ENCODE measurements at places on chromosomes 3 and 15.

GRCh38 chr3:187264021-187264420 is 27.5 kb downstream of the MASP1 start:
- peak; percentile 75 for DNase-seq

- DNase-seq: no peak
Observed at GRCh38 chr15:48467801-48468200, 136.6 kb downstream of the DUT start.

DNA sequence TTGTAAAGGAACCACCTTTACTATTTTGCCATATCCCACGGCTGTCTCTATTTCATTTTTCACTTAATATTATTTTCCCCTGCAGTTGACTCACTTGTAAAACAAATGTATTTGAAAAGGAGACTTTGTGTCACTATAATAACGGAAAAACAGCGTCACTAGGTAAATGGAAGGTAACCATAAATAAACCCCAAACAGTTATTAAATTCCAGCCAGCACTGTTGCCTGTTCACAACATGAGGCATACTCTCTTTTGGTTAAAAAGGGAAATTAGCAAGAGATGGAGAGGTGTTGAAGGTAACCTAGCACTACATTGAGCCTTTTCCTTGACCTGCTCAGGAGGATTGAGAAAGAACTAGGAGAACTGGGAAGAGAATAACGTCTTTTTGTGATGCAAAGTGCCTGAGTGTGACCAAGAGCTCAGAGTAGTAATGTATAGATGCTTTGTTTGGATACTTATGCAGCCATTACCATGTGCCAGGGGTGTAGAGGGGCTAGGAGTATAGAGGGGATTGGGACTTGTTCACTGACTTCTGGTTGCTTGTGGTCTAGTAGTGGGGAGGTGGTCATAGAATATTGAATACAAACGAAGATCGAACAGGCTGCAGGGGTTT is 19.6 kb downstream of the FLNB start:
- DNase-seq: no peak

- DNase-seq: no peak
Observed at GRCh38 chr15:61243983-61244593, 15.0 kb upstream of the RORA start.

DNA sequence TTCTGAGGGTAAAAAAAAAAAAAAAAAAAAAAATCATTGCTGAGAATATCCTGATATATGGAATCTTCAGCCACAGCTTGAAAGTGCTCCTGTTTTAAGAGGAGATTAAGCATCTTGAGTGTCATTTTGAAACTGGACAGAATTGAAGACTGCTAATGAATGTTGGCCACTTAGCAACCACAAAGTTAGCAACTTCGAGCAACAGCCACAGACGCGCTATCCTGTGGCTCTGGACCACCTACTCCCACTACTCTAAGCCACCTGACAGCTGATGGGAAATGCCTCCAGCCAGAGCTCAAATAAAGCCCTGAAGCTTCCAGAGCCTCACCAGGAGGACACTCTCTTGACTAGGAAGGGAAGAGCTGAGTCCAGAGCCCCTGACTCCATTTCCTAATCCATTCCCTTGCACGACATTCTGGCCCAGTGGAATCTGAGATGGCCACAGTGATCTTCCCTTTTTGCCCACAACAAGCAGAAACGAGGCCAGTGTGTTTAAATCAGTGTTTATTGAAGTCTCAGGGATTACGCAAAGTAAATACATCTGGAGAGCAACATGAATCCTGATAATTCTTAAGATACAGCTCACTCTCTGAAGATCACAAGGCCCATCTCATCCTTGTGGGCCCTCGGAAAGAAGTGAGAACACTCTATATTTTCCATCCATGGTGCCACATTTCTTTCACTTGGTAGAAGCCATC is 58.6 kb downstream of the TMEM212 start:
- DNase-seq: no peak

DNA sequence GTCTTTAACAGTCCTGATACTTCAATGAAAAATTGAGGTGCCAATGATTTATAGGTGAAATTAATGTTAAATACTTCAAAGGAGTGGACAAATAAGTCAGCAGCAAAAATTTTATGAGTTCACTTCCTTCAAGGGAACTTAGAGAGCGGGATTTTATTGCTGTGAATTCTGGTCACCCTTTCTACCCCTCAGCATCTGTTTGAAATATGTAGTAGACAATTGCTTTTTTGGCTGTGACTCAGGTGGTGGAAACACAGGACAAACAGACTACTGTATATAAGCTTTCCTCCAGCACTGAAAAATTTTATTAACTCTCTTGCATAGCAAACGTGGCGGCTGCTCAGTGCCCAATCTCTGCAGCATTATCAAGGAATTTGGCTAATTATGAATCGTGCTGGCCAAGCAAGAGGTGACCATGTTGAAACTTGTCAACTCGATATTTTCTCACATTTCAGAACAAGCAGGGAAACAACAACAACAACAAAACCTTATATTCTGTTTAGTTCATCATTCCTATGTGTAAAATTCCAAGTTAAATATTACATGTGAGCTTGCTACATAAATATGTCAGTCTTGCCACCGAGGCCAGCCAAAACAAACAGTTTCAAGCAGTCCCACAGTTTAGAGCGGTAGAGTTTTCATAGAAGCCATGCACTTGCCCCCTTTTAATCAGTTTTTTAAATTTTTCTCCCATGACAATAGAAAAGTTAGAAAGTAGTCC is 420.2 kb downstream of the FOXP1 start:
- DNase-seq: peak; percentile 56

GRCh38 chr15:101322854-101323477 is 27.9 kb upstream of the SNRPA1 start:
- DNase-seq: no peak

DNA sequence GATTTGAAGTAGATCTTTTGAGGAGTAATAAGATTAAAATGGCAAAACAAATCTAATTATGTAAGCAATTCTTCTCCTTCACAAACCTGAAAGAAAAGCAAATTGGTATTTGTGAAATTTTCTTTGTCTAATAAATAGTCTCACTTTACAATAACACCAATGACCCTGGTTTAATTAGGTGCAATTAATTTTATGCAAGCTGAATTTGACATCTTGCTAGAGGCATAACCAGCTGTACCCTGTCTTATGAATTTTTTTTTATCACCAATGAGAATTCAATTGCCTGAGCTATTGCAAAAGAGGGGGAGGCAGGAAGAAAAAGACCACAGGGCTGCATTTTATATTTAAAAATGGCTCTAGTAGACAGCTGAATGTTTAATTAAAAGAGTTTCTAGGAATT is 113.5 kb upstream of the IL12A start:
- DNase-seq: no peak

DNA sequence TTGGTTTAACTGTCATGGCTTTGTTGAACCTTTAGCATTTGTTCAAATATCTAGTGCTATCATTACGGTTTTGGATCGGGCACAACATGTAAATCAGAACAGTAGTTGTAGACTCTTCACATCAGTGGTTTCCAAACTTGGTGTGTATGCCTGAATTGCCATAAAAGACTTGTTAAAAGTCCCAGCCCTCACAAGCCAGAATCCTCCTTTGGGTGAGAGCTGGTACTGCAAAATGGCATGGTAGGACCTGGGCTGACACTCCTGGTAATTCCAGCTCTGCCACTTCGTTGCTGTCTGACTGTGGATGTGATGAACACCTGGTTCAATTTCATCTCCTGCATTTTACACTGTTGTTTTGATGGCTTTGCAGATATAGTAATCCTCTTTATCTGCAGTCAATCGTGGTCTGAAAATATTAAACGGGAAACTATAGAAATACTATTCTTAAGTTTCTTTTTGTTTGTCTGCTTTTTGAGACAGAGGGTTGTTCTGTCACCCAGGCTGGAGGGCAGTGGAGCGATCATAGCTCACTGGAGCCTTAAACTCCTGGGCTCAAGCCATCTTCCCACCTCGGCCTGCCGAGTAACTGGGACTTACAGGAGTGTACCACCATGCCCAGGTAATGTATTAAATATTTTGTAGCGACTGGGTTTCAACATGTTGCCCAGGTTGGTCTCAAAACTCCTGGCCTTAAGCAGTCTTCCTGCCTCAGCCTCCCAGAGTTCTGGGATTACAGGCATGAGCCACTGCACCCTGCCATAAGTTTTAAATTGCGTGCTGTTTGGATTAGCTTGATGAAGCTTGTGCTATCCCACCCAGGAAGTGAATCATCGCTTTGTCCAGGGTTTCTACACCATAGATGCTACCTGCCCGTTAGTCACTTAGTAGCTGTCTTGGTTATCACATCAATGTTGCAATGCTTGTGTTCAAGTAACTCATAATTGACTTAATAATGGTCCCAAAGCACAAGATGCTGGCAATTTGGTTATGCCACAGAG is 61.6 kb downstream of the RAB7A start:
- no peak for DNase-seq

DNA sequence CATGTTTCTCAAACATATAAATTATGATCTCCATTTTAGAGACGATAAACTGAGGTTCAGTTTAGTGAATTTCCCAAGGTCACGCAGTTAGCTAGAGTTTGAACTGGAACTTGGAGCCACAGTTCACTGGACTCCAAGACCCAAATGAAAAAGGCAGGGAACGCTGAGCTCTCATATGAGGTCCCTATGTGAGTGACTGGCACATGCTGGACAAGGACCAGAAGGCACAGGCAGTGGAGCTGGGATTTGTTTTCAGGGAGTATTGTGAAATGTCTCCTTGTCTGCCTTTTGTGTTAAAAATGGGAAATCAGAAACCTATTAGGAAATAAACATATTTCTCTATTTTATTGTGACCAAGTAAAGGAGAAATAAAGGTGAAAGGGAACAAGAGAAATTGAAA is 63.5 kb downstream of the MESD start:
- DNase-seq: no peak

- DNase-seq: no peak
Observed at GRCh38 chr3:136856665-136857064, 5.3 kb upstream of the NCK1 start.

DNA sequence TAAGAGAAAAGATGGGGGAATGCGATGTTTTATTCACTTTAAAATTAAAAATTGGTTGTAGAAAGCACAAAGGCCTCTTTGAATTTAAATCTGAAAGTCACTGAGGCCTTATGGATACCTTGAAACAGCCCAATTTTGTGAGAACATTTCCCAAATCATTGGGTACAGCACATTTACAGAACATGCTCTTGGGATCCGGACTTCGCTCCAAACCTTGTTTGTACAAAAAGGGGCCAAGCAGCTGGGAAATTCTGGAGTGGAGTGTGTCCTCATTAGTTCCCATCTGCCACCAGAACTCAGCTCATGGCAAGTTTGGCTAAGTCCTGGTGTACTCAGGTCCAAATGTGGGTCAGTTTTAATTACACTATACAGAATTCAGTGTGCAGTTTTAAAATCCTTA is 254.2 kb downstream of the ZBTB20 start:
- no peak for DNase-seq

DNA sequence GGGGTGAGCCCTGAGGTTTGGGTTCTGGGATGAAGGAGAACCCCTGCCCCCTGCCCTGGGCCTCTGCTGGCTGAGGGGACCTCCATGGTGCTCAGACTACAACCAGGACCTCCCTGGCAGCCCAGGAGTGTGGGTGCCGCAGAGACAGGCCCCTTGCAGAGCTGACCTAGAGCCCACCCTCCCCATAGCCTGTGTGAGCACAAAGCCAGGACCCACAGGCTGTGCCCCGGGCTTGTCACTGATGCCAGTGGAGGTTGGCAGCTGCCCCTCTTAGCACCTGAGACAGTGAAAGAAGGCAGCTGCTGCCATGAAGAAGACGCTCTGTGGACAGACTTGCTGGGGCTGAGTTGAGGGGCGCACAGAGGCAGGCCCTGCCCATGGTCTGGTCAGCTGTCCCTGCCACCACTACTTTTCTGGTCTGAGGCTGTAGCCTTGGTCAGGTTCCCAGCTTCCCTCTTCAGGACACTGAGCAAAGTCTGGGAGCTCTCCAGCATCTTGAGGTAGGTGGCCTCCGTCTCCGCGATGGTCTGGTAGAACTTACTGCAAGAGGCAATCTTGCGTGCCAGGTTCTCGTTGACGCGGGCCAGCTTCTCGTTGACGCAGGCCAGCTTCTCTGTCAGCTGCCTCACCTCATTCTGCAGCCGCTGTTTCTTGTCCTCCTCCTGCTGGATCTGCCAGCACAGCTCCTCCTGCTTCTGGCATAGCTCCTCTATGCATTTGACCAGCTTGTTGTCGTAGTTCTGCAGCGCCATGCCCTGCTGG is 23.0 kb downstream of the USP4 start:
- DNase-seq: no peak

DNA sequence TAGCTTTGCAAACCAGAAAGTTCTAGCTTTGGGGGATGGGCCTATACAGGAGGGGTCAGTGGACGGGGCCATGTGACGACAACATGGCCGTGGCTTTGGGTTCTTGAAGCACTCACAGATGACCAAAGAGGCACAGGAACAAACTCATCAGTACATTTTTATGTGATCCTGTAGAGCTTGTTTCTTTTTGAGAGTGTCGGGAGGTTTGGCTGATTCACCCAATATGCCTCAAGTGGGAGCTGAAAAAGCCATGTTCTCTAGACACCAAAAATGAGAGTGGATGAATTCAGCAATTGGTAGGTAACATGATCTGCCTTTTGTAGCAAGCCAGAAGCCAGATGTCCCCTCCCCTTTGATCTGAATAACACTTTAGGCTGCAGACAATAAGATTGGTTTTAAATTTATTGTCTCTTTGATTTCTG is 30.1 kb downstream of the GREM1 start:
- DNase-seq: peak; percentile 71

DNA sequence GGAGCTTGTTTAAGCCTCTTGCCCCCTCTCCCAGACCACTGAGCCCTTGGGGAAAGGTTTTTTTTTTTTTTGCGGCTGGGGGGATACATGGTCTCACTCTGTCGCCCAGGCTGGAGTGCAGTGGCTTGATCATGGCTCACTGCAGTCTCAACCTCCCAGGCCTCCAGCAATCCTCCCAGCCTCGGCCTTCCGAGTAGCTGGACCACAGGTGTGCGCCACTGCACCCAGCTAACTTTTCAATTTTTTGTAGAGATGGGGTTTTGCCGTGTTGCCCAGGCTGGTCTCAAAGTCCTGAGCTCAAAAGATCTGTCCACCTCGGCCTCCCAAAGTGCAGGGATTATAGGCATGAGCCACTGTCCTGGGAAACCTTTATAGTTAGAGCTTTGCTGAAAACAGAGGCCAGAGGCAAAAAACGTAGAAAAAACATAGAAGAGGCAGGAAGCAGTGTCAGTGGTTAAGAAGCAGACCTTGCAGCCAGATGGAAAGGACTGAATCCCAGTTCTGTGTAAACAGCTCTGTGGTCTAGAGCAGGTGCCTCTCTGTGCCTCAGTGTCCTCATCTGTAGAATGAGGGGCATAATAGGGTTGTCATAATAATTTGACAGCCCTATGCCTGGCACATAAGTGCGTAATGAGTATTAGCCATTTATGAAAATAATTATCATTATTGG is 33.1 kb downstream of the CMTM7 start:
- no peak for DNase-seq

DNA sequence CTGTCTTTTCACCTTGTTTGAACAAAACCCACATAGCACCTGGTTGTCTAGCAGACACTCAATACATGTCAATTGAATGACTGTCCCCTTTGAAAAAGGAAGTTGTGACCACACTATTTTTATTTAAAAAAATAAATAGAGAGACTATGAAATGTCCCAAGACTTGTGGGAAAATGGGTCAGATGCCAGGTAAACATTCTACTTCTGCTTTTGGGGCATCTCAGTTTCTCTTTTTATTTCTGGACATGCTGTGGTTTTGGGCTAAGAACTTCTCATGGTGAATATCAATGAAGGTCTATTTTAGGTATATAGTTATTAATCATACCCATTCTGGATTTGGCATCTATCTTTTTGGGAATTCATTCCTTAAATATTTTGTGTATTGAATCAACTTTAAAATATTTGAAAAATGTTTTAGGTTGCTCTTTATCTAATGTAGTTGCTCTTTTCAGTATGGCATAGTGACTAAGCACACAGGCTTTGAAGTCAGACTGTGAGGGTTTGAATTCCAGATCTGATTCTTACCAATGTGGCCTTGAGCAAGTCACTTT is 4.4 kb downstream of the TMEM45A start:
- DNase-seq: peak; percentile 87

- peak; percentile 12 for DNase-seq
Observed at GRCh38 chr3:169104972-169105371, 558.5 kb downstream of the MECOM start.
